ENCODE measurements at places on chromosomes 6 and 20.

- no peak for DNase-seq
Measured at GRCh38 chr6:3895312-3895653, 46.1 kb downstream of the FAM50B start.

GRCh38 chr20:3115190-3116107, 30.9 kb upstream of the AVP start:
- no peak for DNase-seq

GRCh38 chr6:12815884-12816600, 99.5 kb downstream of the PHACTR1 start:
- DNase-seq, result no peak

GRCh38 chr6:29295623-29296022, 5.9 kb upstream of the OR14J1 start:
- no peak for DNase-seq

DNA sequence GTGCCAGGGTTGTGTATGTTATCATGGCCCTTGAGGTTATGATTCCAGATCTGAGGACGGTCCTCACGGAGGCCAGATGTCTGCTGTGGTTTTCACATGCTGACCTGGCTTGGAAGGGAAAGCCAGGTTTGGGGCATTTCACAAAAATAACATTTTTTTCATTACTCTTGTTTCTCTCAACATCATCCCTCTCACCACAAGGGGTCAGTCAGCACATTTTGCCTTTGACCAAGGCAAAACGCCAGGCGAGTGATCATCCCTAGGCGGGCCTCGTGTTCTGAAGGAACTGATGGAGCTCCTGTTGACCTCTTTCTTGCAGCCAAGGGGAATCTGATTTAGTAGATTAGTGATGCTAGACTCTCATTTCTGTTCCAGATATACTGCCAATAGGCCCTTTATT, 133.5 kb downstream of the TBC1D7 start:
- no peak for DNase-seq

- no peak for DNase-seq
Measured at GRCh38 chr20:23434521-23435313, 4.8 kb upstream of the CSTL1 start.

DNA sequence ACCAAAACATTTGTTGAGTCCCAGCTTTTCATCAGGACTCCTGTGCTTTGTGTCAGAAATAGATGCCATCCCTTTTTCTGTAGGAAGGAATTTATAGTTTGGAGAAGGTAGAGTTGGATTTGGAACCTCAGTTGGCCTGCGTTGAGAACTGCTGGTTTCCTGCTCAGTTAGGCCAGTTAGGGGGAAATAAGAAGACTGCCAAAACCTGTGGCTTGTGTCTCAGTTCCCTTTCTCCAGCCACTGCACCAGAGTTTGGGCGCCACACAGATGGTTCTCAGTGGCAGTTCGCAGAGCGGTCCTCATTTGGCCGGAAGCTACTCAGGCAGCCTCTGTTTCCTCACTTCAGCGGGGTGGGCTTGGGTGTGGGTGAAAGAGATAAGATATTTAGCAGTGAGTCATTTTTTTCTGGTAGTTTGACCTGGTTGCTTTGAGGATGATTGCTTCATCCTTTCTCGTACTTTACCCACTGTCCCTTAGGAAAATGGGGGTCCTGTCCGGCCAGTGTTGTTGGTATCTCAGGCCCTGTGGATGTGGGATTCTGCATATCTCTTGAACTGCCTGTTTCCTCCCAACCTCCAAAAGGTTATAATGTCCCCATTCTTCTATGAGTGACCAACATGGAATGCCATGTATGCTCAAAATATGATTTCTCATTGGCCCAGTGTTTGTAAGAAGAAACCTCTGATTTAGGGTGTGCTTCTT, 53.7 kb downstream of the JARID2 start:
- DNase-seq, result no peak

- no peak for DNase-seq
Measured at GRCh38 chr6:90178384-90178855, 118.2 kb downstream of the BACH2 start.

DNA sequence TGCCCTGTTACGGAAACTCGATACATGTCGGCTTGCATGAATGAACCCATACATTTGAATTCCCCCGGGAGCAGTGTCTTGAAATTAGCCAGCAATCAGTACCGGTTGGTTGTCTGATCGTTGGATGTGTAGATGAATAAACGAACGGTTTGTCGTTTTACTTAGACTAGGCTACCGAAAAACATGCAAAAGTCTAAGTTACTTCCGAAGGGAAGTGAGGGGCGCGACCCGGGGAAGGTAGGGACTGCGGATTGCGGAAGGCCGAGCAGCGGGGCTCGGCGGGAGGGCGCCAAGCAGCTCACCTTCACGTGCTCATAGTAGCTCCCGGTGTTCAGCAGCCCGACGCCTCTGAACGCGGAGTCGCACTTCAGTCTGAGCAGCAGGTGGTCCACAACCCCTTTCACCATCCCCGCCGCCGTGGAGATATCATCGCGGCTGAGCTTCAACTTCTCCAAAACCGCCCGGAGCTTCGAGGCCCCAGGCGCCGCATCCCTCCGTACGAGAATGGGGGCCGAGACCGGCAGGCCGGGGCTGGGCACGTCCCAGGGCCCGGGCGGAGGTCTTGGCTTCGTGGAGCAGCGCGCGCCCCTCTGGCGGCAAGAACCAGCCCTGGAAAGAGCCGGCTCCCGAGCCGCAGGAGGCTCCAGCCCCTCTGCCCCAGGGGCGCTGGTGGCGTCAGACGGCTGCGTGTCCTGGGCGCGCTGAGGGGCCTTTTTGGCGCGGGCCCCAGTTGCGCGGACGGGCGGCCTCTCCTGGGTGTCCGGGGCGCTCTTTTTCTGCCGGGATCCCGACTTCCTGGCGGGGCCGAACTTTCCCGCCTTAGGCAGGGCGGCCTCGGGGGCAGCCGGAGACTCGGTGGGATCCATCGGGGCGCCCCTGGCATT, 632 bp downstream of the CGAS start:
- no peak for DNase-seq

- DNase-seq, result no peak
Measured at GRCh38 chr6:53634184-53634631, 31.3 kb downstream of the KLHL31 start.

DNA sequence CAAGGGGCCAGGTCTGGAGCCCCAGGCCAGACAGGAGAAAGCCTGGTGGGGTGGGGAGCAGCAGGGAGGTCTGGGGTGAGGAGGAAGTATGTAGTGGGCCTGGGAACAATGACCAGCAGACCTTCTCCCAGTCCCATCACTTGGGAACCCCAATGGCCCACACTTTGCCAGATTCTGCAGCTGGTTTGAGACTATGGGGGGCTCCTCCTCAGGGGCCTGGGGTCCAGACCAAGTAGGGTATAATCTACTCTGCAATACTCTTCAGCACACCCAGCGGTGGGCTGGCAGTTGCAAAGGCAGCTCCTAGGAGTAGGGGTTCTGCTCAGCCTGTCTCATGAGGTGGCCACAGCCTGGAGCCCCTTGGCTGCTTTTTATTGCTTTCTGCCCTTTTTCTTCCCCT, 52.8 kb downstream of the NPEPL1 start:
- DNase-seq, result no peak

- DNase-seq, result no peak
Measured at GRCh38 chr6:108627692-108628550, 67.2 kb downstream of the FOXO3 start.

- DNase-seq, result no peak
Measured at GRCh38 chr20:48928832-48929725, 7.6 kb downstream of the ARFGEF2 start.

- no peak for DNase-seq
Measured at GRCh38 chr6:112117554-112117953, 30.2 kb downstream of the FAM229B start.

- DNase-seq, result no peak
Measured at GRCh38 chr6:157217894-157218370, 105.4 kb downstream of the TMEM242 start.
